Activated naive CD8-positive, alpha-beta T cell treated with anti-CD3 and anti-CD28 coated beads for 36 hours (primary cell): ENCODE measurements at places on chromosomes 1 and 21.

GRCh38 chr1:1954831-1955441 lies 35.9 kb upstream of the TMEM52 start:
- no peak for DNase-seq

GRCh38 chr1:69919129-69919921 lies 286.1 kb downstream of the LRRC40 start:
- no peak for DNase-seq

GRCh38 chr1:62585469-62586155 lies 11.7 kb upstream of the ANGPTL3 start:
- no peak for DNase-seq

- DNase-seq = peak; percentile 83
Observed at GRCh38 chr1:33180911-33181890, 642 bp downstream of the TRIM62 start.

DNA sequence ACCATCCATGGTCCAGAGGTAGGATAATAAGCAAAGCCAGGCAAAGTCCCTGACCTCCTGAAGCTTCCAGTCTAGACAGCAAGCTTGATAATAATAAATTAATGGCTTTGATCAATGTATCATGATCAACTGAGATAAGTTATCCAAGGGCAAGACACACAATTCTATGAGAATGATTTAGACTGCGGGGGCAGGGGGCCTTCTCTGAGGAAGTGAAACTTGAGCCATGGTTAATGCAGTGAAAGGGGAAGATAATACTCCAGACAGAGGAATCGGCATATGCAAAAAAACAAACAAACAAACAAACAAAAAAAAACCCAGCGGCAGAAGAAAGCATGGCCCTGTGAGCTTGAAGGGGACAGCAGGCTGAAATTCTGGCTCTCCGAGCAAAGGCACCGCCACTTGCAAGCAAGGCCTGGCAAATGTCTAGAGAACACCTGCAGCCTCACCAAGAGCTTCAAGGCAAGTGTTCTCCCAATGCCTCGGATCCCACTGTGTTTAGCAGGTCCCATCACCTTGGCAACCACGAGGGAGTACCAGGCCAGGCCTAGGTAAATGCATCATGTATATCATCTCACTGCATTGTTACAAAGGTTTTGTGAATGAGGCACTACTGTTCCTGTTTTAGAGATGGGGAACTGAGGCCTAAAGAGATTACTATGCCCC lies 24.9 kb downstream of the CSMD2 start:
- no peak for DNase-seq

DNA sequence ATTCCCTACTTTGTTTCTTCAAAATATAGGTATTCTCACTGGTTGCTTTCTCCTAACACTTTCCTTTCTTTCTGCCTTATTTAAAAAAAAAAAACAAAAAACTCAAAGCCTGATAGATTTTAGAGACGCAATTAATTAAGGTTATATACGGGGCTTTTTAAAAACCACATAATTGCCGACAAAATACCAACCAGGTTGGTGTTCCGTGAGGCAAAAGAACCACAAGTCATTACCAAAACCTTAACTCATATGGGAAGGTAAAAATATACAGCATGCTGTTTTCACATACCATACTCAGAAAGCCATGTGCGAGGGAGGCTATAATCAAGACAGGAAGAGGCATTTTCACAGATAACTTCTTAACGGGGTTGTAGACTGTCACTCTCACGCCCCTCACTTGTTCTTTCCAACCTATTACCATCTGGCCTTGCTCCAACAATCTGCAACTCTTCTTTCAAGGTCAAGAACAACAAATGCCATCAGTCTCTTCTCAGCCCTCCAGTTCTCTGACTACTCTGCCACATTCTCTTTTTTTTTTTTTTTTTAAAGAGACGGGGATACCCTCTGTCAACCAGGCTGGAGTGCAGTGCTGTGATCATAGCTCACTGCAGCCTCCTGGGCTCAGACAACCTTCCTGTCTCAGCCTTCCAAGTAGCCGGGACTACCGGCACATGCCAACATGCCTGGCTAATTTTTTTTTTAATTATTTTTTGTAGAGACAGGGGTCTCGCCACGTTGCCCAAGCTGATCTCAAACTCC lies 102.6 kb downstream of the APP start:
- DNase-seq = no peak

- DNase-seq = no peak
Observed at GRCh38 chr1:107993920-107994319, 28.9 kb upstream of the VAV3 start.

- DNase-seq = no peak
Observed at GRCh38 chr21:39686646-39687468, 58.1 kb upstream of the IGSF5 start.

GRCh38 chr1:182446033-182446669 lies 3.8 kb upstream of the RGSL1 start:
- DNase-seq = peak; percentile 11

- peak; percentile 17 for DNase-seq
Observed at GRCh38 chr1:158248118-158248517, 6.1 kb upstream of the CD1A start.

- no peak for DNase-seq
Observed at GRCh38 chr1:119720866-119721440, 9.2 kb downstream of the PHGDH start.

GRCh38 chr1:193103759-193104501 lies 1.3 kb downstream of the GLRX2 start:
- no peak for DNase-seq
